CMK (cell line): ENCODE measurements at places on chromosomes 7 and 10.

DNA sequence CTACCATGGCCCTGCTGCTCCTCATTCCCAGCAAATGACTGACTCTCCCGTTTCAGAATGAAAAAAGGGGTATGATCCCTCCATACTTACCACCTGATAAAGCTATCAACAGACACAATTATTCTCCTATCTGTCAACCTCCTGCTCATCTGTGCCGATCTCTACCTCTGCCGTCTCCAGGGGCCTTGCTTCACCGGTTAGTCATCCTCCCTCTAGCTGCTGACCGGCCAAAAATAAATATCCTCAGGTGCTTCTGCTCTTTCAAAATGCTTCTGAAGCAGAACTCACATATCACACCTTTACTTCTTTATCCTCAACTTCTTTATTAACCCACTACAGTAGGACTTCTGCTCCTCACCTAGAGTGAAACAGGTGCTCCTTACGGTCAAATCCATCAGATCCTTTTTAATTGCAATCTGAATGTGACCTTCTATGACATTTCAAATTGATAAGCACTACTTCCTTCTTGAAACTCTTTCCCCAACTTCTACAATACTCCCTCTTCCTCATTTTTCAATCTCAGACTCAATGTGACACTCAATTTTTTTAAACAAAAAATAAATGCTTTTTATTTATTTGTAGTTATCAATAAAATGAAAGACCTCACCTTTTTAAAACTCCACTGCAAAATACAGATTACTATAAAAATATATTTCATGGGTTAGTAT is 63.2 kb downstream of the LMBR1 start:
- no peak for DNase-seq

DNA sequence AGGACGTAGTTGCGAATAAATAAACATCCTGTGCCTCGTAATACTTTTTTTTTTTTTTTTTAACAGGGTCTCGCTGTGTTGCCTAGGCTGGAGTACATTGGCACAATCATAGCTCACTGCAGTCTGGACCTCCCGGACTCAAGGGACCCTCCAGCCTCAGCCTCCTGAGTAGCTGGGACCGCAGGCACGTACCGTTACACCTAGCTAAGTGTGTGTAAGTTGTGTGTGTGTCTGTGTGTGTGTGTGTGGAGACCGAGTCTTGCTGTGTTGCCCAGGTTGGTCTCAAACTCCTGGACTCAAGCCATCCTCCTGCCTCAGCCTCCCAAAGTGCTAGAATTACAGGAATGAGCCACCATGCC is 573 bp upstream of the PON2 start:
- no peak for DNase-seq

DNA sequence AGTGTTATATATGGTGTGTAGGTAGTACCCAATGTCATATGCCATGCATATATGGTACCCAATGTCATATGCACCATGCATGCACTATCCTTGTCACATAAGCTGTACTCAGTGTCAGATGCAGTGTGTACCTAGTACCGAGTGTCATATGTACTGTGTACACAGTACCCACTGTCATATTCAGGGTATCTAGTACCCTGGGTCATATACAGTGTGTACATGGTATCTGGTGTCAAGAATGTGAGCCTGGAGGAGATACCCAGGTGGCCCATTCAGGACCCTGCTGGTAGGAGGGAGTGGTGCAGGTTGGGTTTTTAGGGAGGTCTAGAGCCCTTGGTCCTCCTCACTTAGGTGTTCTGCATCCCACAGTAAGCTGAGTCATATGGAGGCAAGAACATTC is 1.8 kb downstream of the ZMYND11 start:
- no peak for DNase-seq

- no peak for DNase-seq
Measured at GRCh38 chr7:1395211-1396070, 63.8 kb downstream of the MICALL2 start.

DNA sequence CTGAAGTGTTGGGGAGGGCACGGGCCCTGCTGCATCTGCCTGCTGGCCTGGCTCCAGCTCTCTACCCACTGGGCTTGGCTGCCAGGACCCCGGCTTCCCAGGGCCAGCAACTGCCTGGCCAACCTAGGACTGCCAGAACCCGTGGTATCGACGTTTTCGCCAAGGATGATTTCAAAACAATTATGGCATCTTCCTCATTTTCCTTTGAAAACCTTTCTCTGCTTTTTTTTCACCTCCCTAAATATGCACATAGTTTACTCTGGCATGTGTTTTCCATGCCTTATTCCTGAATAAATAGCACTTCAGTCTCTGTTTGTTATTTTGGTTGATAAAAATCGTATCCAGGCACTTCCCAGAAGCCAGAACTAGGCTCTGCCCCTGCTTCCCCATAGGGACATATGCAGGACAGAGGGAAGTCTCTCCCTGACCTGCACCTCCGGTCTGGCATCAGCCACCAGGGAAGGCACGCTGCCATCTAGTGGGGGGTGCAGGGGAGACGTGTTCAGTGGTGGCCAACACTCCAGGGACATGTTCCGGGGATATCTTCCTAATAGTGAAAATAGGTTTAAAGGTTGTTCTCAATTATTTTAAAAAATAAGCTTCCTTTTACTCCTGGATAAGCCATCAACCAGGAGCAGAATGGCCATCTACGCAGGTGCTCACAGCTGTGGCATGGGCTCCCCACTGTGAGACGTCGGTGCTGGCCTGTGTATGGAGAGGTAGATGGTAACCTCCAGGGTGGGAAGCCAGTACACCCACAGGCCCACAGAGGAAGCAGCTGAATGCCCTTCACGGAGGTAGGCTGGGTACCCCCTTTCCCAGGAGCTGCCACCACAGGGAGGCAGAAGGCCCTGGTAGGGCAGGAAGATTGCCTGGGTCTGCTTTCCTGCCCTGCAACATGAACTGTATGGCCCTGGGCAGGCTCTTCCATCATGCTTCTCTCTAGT is 30.7 kb upstream of the ANTXRL start:
- peak; percentile 25 for DNase-seq

DNA sequence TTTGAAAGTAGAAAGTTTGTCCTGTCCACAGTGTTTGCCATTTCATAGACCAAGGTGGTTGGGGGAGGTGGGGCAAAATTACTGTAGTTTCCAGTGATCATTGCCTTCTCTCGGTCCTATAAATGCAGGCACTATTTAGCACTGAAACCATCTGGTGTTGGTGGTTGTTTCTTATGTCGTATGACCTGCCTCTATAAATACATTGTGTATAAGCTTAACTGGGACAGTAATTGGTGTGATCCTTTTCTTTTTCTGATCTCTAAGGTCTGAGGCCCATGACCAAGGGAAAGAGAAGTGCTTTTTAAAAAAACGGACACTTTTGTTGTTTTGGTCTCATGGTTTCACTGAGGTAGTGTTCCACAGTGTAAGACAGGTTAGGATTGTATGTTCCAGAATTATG is 63.1 kb downstream of the AUTS2 start:
- DNase-seq = no peak

DNA sequence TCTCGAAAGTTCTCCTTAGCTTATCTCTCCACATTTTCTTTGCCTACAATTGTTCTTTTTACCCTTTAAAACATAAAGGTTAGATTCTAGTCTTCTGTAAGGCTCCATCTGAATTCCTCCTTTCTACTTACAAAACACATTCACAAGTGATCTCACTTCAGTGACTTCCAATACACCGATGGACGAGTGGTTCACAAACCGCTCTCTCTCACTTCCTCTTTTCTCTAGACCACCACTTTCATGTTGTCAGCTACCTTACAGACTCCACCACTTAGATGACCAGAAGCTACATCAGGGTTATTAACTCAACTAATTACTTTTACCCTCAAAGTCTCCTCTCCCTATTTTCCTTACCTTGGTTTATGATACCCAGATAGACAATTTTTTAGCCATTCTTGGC is 11.8 kb downstream of the MET start:
- no peak for DNase-seq

DNA sequence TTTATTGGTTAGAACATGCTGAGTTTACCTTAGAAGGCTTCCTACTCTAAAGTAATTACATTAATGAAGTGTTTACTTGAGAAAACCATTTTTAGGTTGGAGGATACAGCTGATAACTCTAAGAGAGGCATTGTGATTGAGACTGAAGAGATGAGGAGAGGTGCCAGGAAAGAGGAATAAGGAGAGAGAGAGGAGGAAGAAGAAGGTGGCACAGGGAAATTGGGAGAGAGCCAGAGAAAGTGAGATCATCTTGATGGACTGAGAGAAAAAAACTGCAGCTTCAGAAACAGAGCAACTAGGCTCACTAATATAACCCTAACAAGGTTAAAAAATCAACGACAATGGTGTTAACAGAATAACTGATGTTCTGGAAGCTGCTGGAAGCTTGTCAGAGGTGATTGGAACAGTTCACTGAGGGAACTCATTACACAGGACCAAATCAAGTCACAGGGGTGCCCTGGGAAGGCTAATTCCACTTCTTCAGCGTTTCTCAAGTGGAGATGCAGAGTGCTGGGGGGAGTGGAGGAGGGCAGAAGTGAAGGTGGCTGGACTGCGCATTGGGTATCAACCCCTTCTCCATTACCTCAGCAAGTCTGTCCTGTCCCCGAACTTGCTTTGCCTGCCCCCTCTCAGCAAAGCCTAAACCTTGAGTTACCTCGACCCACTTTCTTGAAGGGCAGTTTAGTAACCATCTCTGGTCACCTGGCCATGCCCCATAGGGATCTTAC is 6.9 kb upstream of the SORBS1 start:
- no peak for DNase-seq

DNA sequence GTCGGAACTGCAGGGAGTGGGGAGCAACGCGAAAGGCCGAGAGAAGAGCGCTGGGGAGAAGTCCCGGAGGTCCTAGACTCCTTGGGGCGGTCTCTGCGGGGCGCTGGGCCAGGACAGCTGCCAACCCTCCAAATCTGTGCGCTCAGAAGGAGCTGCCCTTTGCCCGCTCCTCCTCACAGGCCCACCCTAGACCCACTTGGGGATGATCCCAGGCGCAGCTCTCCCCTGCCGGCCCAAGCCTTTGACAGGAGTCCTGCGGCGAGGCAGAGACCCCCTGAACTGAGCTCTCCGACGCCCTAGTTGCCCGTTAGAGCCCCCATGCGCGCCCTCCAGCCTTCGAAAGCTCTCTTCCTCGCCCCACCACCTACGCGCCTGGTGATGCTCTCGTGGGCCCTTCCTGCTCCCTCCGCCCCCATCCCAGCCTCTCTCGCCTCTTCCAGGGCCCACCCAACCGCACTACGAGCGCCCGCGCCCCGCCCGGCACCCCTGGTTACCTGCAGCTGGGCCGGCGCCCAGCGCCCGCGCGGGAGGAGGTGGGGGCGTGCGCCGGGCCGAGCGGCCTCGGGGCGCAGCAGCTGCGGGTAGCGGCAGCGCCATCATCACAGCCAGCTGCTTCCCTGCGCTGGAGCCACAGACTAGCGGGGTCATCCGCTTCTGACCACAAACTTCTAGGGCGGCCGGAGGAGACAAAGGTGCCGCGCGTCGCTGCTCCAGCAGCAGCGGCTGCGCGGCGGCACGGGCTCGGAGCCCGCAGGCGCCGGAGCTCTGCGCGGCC is 353.4 kb downstream of the DNAJB6 start:
- DNase-seq = no peak

DNA sequence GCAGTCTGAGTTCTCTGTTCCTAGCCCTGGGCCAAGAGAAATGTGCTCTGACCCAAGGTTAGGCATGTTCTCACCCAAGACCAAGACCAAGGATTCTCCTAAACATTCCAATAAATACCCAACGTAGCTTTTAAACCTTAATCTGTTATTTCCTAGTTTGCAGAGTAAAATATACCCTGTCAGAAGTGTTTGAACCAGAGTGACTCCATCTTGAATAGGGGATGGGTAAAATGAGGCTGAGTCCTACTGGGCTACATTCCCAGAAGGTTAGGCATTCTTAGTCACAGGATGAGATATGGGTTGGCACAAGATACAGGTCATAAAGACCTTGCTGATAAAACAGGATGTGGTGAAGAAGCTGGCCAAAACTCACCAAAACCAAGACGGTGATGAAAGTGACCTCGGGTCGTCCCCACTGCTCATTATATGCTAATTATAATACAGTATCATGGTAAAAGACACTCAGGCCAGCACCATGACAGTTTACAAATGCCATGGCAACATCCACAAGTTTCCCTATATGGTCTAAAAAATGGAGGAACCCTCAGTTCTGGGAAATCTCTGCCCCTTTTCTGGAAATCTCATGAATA is 27.7 kb downstream of the PLXNA4 start:
- DNase-seq = no peak

- no peak for DNase-seq
Measured at GRCh38 chr10:104197364-104197763, 34.8 kb downstream of the CFAP43 start.
